Occipital lobe (tissue), 3 donors: ENCODE measurements at places on chromosomes 6 and 20. TPM values are rescaled to one million over a fixed set of nuclear protein-coding genes. Genes with fewer than 3 reads are reported as not detected.

DNA sequence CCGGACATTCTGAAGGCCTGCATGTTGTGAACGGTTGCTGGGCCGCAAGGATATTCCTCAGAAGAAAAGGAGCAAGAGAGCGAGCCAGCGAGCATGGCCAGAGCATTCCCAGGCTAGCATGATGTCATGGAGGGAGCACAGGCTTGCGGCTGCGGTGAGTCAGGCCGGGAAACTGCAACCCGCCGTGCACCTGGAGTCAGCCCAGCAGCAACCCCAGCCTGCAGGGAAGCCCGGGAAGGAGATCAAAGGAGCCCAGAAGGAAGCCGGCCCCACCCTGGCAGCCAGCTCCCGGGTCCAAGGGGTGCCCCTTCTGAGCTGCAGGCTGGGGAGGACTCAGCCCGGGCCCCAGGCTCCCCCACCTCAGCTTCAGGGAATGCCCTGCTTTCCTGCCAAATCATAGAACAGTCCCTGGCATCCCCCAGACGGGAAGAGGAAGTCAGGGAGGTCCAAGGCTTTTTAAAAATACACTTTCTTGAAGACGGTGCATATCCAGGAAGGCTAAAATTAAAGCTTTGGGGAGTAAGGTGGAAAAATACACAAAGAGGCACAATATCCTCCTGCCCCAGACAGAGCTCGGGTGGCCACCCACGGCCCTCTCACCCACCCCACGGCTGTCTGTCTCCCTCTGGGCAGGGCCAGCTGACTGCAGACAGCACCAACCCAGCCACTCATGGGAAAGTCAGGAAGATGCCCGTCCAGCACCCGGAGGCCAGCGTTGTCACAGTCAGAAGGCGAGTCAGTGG is 53.7 kb downstream of the BMP7 start:
- no peak for DNase-seq

GRCh38 chr6:166496460-166496859 is 90.0 kb downstream of the RAMACL start:
- no peak for DNase-seq

The GID8 gene
- 56.9 TPM for total RNA-seq

DNA sequence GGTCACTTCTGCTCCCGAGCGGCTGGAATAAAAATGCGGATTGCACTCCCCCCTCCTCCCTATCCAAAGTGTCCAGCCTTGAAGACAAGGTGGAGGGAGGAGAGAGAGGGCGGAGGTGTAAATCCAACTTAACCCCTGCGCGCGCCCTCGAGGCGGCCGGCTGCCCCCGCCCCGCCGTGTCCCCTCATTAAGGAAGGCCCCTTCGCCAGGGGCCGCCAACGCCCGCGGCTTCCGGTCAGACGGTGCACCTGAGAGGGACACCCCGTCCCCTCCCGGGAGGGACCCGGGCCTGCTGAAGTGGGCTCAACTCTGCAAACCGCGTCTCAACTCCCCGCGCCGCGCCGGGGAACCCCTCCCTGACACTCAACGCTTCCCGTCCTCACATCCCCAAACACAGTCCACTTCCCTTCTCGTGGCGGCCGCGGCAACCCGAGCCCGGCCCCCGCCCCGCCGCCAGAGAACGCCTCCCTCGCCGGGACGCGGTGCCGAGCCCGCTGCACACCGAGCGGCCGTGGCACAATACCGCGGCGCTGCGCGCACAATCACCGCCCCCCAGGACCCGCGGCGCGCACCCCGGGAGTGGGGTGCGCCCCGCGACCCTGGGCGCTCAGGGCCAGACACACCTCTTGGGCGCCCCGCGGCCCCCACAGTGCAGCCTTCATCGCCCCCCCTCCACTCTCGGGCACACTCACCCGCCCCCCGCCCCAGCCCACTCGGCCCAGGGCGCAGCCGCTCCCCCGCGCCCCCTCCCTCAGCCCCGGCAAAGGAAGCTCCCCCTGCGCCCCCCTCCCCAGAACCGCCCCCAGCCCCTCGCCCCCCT is 102.5 kb downstream of the NOL4L start:
- DNase-seq: no peak

GRCh38 chr6:39812853-39813533 is 20.8 kb downstream of the DAAM2 start:
- DNase-seq: no peak

The PTCRA gene
- total RNA-seq: not detected

DNA sequence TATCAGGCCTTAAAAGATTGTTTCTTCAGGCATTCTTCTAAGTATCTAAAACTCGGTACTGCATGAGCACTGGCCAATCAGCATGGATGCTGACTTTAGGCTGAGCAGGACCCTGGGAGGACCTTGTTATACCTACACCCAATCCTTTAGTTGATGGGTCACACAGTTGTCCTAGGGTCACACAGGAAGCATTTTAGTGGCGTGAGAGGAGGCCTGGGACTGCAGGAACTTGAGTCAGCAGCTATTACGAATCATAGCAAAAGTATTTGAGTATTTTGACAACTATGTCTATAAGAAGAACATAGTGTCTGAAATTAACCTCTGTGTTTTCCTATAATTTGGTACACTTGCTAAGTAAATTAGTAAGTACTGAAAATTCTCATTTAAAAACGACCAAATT is 741.4 kb downstream of the HACE1 start:
- no peak for DNase-seq

- DNase-seq: no peak
Observed at GRCh38 chr6:77334093-77334492, 129.2 kb downstream of the HTR1B start.

- no peak for DNase-seq
Observed at GRCh38 chr6:17677602-17678001, 29.1 kb downstream of the NUP153 start.

The ETV7 gene
- total RNA-seq: not detected

- DNase-seq: peak; percentile 59
Observed at GRCh38 chr6:87723170-87724078, 21.4 kb upstream of the AKIRIN2 start.

GRCh38 chr6:169785566-169785965 is 34.1 kb downstream of the ERMARD start:
- no peak for DNase-seq

DNA sequence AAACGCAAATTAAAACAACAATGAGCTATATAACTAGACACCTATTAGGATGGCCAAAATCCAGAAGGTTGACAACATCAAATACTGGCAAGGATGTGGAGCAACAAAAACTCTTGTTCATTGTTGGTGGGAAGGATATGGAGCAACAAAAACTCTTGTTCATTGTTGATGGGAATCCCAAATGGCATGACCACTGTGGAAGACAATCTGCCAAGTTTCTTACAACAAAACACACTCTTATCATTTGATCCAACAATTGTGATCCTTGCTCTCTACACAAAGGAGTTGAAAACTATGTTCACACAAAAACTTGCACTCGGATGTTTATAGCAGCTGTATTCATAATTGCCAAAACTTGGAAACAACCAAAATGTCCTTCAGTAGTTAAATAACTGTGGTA is 61.8 kb upstream of the LAMA2 start:
- DNase-seq: no peak
